Fibroblast of skin of right quadriceps (primary cell): ENCODE measurements at places on chromosomes 4 and X.

GRCh38 chrX:3462166-3462508, 115.7 kb upstream of the MXRA5 start:
- no peak for DNase-seq

GRCh38 chr4:33685939-33686338, 2558.4 kb downstream of the ARAP2 start:
- DNase-seq, result no peak

DNA sequence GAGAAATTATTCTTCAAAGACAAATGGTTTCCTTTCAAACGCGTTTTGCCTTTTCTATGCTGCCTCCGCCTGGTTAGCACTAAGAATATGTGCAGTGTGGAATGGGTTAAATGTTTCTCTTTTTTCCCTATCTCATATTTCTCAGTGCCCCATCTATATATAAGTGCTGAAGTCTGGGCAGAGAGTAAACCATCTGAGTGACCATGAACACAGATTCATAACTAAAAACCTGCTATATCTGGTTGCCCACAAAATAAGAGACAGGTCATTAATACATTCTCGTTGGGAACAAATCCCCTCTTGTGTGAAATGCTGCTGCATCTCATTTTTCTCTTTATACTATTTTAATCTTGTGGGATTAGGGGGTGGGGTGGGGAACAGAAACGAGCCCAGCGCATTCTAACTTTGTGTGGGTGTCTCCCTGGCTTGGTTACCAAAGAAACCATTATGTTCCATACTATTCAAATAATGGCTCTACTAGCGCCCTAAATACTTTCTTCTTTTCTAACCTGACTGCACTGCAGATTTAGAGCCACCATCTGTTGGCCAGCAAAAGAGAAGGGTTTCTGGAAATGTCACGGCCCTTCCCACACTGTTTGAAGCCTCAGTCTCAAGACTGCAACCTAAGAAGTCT, 42.2 kb upstream of the PTCHD1 start:
- DNase-seq, result no peak

DNA sequence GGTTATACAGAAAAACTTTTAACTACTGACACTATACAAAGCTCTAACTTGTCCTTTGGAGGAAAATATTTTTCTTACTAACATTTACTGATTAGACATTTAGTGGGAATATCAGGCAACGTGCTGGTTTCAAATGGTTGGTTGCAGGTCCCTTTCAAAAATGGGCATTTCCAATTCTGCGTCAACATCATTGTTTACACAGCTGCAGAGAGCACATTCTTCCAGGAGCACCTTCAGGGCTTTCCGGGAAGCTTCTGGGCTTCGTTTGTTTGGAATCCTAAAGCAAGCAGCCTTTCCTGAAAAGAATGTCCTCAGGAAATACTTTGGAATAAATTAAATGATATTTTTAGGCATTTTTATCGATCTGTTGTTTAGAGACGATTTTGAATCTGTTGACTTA, 289.7 kb downstream of the TRIML1 start:
- DNase-seq, result no peak

DNA sequence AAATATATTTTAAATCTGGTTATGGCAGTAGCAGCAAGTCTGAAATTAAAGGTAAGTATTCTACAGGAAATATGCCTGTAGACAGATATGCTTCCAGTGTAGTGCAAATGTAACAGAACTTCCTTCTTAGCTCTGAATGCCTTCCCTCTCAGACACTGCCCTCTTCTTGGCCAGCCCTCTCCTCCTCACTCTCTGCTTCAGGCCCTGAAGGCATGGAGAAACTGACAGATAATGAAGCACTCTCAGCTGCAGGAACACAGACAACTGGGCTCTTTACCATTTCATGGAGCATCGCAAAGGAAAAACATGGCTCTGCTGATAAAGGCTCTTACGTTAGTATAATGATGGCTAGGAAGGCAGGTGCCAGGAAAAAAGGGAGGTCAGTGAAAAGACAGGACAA, 431.5 kb upstream of the RASGEF1B start:
- DNase-seq, result no peak

GRCh38 chr4:118969359-118969758, 80.7 kb downstream of the SYNPO2 start:
- peak; percentile 74 for DNase-seq

DNA sequence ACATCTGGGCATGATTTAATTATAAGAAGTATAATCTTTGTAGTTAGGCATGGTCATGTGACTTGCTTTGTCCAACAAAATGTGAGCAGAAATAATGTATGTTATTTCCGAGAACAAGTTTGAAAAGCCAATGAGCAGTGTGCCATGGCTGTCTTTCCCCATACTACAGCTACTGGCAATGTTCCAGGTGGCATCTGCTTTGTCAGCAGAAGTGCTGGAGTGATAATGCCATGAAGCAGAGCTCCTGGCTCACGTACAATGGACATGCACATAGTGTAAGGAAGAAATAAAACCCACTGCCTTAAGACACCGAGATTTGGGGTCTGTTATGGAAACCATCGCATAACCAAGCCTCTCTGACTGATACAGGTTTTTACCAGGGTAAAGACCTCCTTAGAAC, 212.6 kb upstream of the RASGEF1B start:
- DNase-seq, result no peak

- DNase-seq, result peak; percentile 31
These were observed 22.8 kb downstream of the GPAT3 start for GRCh38 chr4:83558680-83559079.

DNA sequence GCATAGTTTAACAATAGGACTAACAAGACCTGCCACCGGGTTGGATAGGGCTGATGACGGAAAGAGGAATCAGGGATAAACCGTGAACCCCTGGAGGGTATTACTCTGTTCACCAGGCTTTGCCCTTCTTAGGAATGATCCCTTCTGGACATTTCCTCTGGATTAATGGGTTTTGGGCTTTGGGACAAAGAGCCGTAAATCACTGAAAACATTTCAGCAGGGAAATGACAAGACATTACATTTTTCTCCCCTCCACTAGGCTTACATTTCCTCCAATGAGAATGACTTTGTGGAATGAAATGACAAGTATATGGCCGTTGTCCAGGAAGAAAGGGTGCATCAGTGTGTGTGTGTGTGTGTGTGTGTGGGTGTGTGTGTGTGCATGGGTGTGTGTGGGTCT, 25.9 kb upstream of the RBPJ start:
- DNase-seq, result peak; percentile 26

DNA sequence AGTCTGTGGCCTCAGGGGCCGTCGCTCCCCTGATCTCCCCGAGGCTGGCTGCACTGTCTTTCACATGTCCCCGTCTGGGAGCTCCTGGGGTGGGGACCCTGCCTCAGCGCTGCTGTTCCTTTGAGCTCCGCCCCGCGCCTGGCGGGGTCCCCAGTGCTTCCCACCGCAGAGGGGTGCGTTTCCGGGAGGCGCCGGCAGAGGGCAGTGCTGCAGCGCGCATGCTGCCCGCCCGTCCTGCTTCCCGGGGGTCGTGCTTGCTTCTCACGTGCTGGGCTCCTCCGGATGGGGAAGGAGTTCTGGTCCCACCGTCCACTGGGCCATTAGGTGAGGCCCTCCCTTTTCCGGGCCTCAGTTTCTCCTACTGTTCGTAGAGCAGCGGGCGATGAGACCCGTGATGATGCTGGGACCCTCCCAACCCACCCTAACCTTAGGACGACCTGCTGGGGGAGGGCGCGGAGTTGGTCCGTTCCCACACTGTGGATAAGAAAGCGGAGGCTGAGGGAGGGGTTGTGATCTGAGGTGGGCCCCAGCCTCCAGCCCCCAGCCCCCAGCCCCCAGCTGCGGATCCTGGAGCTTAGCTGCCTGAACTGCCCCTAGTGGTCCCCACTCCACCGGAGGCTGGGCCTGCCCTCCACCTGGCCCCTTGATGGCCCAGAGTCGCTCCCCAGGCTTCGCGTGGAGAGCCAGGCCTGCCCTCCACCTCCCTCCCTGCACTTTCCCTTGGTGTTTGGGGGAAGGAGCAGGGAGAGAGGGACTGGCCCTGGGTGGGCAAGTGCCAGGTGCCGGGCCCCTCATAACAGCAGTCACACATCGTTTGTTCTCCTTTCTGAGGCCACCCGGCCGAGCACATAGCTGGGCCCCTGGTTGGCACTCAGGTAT, 15.3 kb downstream of the CPZ start:
- no peak for DNase-seq
